Hair follicle dermal papilla cell (primary cell): ENCODE measurements at places on chromosomes 7 and 10. TPM values are rescaled to one million over a fixed set of nuclear protein-coding genes. Genes with fewer than 3 reads are reported as not detected.

C10orf90 gene
- total RNA-seq: 0.12 TPM in 1 of 2 replicates, not detected in the other

GHRHR gene
- not detected in 2 replicates for total RNA-seq

AQP1 gene
- total RNA-seq: 36.2 and 47.4 TPM in 2 replicates

NEUROD6 gene
- not detected in 2 replicates for total RNA-seq

MAPK8 gene
- total RNA-seq: 64.7 and 67.5 TPM in 2 replicates

SPDYE8 gene
- not detected in 2 replicates for total RNA-seq

ASL gene
- total RNA-seq: 68.2 and 82.3 TPM in 2 replicates

SPACDR gene
- 0.32 TPM in 1 of 2 replicates, not detected in the other for total RNA-seq

VAX1 gene
- not detected in 2 replicates for total RNA-seq

GPR22 gene
- under 0.01 TPM in 1 of 2 replicates, not detected in the other for total RNA-seq

PRKAR2B gene
- 0.49 and 0.97 TPM in 2 replicates for total RNA-seq

CALHM1 gene
- total RNA-seq: not detected in 2 replicates

APBB1IP gene
- 5.2 and 8.0 TPM in 2 replicates for total RNA-seq

FEZF1 gene
- not detected in 2 replicates for total RNA-seq

TMEM176A gene
- 0.12 and 13.8 TPM in 2 replicates for total RNA-seq

RHOBTB1 gene
- 38.3 and 45.3 TPM in 2 replicates for total RNA-seq

CLEC2L gene
- not detected in 2 replicates for total RNA-seq

UCN3 gene
- not detected in 2 replicates for total RNA-seq

CFAP70 gene
- 1.2 and 1.3 TPM in 2 replicates for total RNA-seq

MPP7 gene
- total RNA-seq: 0.12 and 0.16 TPM in 2 replicates

CLEC5A gene
- total RNA-seq: not detected in 2 replicates

AKR1C8 gene
- not detected in 2 replicates for total RNA-seq

ADAMTS14 gene
- total RNA-seq: 12.4 and 15.6 TPM in 2 replicates

AGK gene
- 24.0 and 31.2 TPM in 2 replicates for total RNA-seq

VGF gene
- 0.16 TPM in 1 of 2 replicates, not detected in the other for total RNA-seq

ICA1 gene
- 0.12 and 0.32 TPM in 2 replicates for total RNA-seq

SLIT1 gene
- total RNA-seq: 0.32 TPM in 1 of 2 replicates, not detected in the other

ASZ1 gene
- not detected in 2 replicates for total RNA-seq

CHN2 gene
- total RNA-seq: 0.36 TPM in 1 of 2 replicates, not detected in the other

ARHGEF35 gene
- 2.7 and 2.8 TPM in 2 replicates for total RNA-seq

HILPDA gene
- 15.4 and 22.4 TPM in 2 replicates for total RNA-seq

KCP gene
- total RNA-seq: 0.32 and 0.49 TPM in 2 replicates

CDK14 gene
- total RNA-seq: 35.3 and 45.1 TPM in 2 replicates

ZNF248 gene
- 7.0 and 8.4 TPM in 2 replicates for total RNA-seq
